ENCODE measurements at places on chromosomes 2 and 18.

DNA sequence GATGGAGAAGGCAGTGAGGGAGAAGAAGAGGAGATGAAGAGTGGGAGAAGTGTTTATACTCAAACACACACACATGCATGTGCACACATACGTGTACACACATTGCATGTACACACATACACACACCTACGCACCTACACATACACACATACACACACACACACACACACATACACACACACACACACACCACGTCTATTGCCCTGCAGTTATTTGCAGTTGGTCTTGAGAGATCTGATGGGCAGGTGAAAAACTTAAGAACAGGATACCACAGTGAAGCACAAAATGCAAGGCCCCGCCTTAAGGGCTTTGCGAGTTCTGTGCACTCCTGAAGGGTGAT, 190.2 kb downstream of the MYCN start:
- no peak for DNase-seq

DNA sequence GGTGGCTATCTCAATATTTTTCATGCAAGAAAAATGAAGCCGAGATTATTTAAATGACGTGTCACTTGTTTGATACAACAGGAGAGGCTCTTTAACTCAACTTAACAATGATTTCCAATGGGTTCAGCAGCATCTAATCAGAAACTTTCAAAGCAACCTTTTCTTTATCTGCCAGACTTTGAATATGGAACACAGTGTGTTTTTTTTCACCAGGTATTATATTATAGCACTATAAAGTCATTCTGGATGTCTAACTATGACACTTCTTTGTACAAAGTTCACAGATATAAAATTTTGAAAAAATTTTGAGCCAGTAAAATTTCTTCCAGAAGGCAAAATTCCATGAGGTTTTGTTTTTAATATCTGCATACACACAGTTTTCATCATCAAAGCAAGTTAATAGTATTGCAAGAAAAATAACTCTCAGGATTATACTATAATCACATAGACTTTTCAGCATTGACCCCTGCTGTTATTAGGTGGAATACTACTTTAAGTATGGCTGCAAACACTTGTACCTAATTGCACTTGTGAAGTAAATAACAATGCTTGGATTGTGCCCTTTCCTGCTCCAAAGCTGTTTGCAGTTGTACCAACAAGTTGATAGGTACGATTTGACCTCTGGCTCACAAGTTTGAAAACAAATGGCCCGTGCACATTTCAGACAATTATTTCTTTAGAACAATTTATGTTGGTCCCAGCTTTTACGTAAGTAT, 44.0 kb upstream of the DSG1 start:
- no peak for DNase-seq

- no peak for DNase-seq
Measured at GRCh38 chr2:42618116-42618515, 49.7 kb downstream of the MTA3 start.

GRCh38 chr18:693466-694187, 18.8 kb downstream of the ENOSF1 start:
- DNase-seq: no peak

- DNase-seq: no peak
Measured at GRCh38 chr2:28523902-28524301, 28.0 kb downstream of the PLB1 start.
